ENCODE measurements at places on chromosomes 1 and 21. TPM values are rescaled to one million over a fixed set of nuclear protein-coding genes. Genes with fewer than 3 reads are reported as not detected.

ELAPOR1 gene
- total RNA-seq = 0.37 TPM

TMEM50A gene
- total RNA-seq = 171 TPM

ST6GALNAC3 gene
- 44.9 TPM for total RNA-seq

DTL gene
- total RNA-seq = 12.6 TPM

CNTN2 gene
- not detected for total RNA-seq

IFNAR2 gene
- total RNA-seq = 19.4 TPM
